ENCODE measurements at places on chromosomes 4 and X.

DNA sequence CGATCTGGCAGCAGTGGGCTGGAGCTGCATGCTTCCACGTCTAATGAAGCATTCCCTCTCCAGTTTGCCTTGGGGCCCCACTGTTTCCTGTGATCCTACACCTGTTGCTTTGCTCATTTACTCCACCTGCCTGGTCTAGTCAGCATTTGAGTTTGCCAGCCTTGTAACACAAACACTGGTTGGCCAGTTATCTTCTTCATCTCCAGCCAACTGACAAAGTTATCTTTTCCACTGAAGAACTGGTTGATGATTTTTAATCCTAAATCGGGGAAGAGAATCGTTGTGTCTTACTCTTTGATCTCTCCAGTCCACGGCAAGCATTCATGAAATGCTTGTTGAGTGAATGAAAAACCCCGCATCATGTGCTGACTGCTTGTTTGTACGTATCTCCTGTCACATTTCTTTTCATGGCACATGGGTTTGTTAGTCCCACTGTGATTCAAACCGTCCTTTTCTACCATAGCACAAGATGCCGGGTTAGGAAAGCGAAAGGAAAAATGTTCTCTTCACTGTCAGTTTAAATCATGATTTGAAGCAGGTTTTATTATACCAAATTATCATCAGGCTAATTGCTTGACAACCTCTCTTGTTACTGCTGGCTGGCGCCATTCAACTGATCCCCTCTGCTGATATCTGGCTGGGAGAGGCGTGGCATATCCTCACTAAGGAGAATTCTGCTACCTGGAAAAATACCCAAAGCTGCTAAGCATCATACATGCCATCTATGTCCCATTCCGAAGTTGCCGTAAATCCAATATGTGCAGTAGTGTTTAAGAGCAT, 144.8 kb downstream of the SHROOM3 start:
- DNase-seq = peak; percentile 40

DNA sequence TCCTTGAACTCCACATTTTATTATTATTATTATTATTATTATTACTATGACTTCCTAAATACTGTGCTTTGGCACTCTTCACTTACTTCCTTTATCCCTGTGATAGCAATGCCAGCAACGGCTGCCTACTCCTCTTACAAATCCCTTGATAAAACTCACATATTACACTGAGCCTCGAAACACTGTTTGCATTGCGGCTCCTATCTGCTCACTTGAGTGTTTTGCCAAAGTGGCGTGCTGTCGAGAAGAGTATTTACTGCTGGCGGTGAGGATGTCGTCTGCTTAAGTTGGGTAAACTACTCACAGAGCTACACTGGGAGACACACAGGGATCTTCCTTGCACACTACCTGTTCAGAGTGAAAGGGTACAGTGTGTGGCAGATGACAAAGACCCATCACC, 143.4 kb upstream of the VCX3A start:
- DNase-seq = peak; percentile 35

DNA sequence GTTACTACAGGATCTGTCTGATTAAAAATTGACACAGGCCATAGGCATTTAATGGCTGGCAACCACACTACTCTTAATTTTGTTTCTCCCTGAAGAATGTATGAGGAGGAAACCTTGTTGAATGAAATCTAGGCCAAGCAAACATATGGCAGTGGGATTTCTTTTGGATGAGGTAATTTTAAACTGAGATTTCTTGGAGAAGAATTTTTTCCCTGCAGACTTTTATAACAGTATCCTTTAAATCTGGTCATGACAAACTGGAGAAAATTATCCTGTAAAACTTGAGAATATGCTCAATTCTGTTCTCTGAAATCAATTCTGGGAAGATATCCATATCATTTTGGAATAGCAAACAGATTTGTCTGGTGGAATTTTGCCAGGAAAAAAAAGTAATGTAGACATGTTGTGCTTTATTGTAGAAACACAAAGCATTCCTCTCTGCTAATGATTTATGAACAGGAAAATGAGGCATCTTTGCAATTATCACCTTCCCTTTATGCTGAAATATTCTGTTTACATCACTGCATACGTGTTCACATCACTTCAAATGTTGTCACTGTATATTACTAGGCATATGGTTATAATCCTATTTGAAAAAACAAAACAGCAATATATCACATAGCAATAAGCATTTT, 108.3 kb upstream of the ARSJ start:
- no peak for DNase-seq

- DNase-seq = no peak
Observed at GRCh38 chrX:76014321-76014720, 158.5 kb upstream of the PBDC1 start.

DNA sequence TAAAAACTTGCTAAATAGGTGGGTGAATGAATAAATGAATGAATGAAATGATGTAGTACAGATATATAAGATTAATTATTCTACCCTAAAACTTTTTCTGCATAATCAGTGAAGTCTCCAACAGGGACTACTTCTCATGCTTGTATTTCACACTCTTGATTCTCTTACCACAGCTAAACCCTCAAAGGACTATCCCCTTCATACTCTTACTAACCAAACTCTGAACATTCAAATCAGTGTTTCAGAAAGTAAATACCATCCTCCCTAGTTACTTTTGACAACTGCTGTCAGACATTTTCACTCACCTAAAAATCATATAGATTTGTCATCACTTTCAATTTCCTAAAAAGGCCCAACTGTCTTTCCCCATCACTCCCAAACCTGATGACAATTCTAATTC, 234.3 kb upstream of the HHIP start:
- DNase-seq = no peak

GRCh38 chrX:7941390-7942042, 14.3 kb upstream of the PNPLA4 start:
- DNase-seq = no peak

DNA sequence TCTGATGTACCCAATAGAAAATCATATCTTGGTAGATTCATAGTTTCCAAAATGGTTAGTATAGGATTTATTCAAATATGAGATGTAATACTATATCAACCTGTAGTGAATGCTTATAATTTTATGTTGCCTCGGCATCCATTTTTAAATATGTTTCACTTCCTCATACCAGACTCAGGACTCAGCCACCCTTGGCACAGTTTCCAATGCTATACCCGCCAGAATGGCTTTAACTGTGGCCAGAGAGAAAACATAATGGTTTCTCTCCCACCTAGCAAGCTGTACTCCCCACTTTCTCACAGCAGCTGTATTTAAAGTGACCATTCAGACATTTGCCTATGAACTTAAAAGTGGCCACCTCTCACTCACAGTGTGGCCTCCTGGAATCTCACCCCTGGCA, 466.6 kb upstream of the PABPC4L start:
- DNase-seq = no peak

DNA sequence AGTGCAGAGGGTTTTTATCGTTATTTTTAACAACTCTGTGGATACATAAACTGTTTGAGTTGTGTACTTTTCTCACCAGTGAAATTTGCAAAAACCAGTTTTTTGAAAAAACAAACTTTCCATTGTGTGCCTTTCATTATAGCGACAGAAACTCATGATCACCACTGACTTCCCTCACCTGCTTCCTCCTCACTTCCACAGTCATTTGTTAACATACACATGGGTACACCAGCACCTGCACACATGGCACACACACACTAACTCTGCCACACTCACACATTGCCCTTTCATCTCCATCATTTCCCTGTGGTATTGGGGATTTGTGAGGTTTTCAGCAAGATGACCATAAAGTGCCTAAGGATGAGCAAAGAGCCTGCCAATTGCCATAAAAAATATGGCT, 20.6 kb downstream of the CLDN22 start:
- no peak for DNase-seq

- peak; percentile 34 for DNase-seq
Observed at GRCh38 chr4:38782452-38783108, at the start of gene TLR10. Gene TLR10, minus strand, starts transcription at chr4:38782990. Its CDS starts 7,400 bp downstream, at chr4:38775590.

DNA sequence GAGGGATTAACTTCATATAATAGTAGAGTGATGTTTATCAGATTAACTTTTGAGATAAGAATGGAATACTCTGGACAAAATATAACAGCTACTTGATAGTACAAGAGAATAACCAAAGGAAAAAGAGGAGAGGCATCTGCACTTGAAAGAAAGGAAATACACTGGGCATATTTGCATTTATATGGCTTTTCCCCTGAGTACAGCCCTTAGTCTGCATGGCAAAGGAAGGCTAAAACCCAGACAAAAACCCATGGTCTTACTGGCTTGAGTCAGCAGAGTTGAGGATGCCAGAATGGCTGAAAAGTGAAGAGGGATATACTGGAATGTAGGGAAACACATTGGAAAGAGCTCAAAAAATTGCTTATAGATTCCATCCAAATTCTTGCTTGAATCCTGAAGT, 101.6 kb downstream of the COL4A5 start:
- no peak for DNase-seq

Measured in NCI-H1417 treated with DMSO at 0.1 percent for 48 hours (cell line).